ENCODE measurements at places on chromosomes 12 and 14. TPM values are rescaled to one million over a fixed set of nuclear protein-coding genes. Genes with fewer than 3 reads are reported as not detected.

GRCh38 chr14:54200726-54201125 lies 196.1 kb upstream of the CDKN3 start:
- no peak for DNase-seq

- DNase-seq = no peak
These were observed 4.3 kb downstream of the RACGAP1 start for GRCh38 chr12:50021031-50021430.

GRCh38 chr12:96907671-96908422 lies 790 bp downstream of the NEDD1 start:
- DNase-seq = peak; percentile 35

DNA sequence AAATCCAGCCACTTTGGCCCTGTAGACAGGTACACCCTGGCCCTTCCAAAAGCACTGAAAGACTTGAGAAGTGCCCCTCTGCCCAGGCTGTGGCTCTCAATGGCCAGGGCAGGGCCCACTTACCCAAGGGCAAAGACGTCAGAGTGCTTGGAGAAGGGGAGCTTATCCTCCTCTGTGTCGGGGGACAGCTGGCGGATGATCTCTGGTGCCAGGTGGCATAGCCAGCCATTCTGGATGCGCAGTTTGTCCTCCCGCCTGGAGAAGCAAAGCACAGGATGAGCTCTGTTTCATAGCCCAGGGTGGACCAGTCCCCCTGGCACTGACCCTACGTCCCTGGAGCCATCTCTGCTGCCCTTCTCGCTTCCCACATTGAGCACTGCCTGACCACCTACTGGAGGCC lies 114.9 kb upstream of the NOS1 start:
- DNase-seq = no peak

GRCh38 chr12:120481022-120481767 lies 11.6 kb upstream of the SRSF9 start:
- DNase-seq = no peak

DNA sequence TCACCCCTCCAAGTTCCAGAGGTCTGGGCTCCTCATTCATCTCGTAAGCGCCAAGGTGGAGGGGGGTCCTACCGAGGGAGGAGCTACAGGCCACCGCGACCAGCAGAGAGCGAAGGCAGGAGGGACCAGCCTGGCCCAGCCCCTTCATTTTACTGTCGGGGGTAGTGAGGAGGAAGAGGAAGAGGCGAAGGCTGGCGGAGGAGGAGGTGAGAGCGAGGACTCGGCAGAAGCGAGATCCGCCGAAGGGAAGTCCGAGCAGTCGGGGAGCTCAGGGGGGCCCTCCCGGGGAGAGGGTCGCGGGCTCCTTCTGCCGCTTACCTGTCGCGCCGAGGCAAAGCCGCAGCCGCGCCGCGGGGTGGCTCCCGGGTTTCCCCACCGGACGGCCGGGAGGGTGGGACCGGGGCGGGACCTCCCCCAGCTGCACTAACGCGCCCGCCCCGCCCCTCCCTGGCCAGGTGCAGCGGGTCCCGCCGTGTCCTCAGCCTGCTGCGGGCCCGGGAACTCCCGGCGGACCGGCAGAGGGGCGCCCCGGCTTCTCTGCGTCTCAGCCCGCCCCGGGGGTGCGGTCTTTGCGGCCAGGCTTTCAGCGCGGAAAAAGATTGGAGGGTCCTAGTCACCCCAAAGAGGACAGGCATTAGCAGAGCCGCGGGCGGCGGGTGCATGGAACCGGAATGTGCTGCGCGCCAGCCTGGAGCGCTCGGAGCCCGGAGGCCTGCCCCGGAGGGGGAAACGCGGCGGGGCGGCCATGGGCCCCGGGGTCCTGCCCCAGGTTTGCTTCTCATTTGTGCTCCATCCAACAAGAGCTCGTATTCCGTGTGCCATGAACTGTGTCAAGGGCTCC lies at the start of gene GALNT6:
GALNT6 (minus strand) TSS at position 124 of the 841 bp plus-strand sequence. CDS start 11,625 bp downstream, outside the sequence.
- DNase-seq = peak; percentile 85

Gene C3AR1
- 1.8 TPM for total RNA-seq

Gene SLCO1A2
- not detected for total RNA-seq

Gene PARP11
- total RNA-seq = 5.5 TPM

Data from colonic mucosa (tissue), 4 donors.